ENCODE measurements at places on chromosomes 3 and 15. TPM values are rescaled to one million over a fixed set of nuclear protein-coding genes. Genes with fewer than 3 reads are reported as not detected.

DNA sequence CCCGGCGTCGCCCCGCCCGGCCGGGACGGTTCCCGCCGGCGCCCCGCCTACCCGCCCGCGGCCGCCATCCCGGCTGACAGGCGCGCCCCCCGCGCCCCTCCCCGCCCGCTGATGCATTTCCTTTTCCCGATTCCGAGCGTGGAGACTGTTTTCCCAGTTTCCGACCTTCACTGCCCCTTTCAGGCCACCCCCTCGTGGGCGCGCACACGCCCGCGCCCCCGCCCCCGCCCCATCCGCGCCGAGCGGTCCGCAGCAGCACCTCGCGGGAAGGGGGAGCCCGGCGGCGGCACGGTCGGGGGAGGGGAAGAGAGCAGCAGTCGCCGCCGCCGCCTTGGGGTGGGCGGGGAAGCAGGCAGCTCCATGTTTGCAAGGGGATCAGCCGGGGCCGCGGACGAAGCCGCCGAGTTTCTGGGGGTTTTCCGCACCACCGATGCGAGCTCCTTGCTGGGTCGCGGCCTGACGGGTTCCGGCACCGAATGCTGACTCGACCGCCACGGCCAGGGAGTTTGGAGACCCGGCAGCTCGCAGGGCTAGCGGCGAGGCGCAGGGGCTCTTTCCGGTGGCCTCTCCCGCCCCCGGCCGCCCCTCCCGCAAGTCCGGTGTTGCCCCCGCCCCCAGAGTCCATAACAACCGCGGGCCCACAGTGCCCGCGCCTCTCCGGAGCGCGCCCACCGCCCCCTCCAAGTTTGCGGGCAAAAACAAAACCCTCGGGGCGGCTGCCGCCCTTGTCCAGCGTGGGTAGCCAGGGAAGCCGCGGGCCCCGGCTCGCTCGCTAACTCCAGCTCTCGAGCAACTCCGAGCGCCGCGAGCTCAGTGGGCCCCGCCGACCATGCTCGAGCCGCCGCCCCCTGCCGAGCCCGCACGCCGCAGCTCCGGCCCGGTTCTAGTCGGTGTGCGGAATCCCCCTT lies 3.2 kb upstream of the SIN3A start:
- peak; percentile 31 for DNase-seq

- DNase-seq: peak; percentile 20
These were observed 101.6 kb downstream of the TMEM266 start for GRCh38 chr15:76161153-76162035.

POTEB gene
- total RNA-seq: not detected

C2CD4A gene
- 0.05 TPM for total RNA-seq

DNA sequence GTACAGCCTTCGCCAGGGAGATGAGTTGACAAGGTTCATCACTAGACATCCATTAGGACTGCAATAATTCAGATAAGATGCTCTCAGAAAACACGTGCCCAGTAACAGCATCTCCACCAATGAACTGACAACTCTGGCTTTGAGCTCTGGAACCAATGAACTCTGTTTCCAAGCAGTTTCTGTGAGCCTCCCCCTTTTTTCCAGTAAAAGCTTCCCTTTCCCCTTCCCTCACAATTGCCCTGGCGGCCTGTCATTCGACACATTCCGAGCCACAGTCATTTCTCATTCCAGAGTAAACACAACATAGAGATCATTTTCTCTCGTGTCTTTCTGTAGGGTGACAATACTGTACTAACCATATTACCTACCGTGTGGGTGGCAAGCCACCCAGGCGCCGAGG lies 3.6 kb downstream of the PLA2G4D start:
- no peak for DNase-seq

KLF15 gene
- not detected for total RNA-seq

- peak; percentile 50 for DNase-seq
These were observed 74.1 kb upstream of the POMGNT2 start for GRCh38 chr3:43180027-43180426.
